ENCODE measurements at places on chromosomes 1 and 21.

DNA sequence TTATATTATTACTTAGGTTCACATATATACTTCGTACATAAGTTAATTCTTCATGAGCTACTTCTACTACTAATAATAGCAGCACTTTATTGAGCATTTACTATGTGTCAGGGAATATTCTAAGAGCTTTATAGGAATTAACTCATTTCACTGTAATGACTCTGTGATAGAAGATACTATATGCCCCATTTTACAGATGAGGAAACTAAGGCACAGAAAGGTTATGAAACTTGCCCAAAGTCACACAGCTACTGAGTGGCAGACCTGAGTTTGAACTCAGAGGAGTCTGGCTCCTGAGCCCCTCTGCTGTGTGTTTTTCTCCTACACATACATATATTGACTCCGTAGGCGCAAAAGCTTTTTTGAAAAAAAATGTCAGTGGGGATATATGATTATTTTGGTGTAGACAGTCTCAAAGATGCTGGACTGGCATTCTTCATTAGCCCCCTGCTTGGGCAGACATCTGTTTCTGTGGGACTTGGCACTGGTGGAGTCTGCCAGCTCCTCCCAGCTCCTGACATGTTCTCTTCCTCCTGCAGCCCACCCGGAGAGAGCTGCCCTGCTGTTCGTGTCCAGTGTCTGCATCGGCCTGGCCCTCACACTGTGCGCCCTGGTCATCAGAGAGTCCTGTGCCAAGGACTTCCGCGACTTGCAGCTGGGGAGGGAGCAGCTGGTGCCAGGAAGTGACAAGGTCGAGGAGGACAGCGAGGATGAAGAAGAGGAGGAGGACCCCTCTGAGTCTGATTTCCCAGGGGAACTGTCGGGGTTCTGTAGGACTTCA, 70.9 kb downstream of the TCP10L start:
- DNase-seq: no peak

- no peak for DNase-seq
These were observed 13.8 kb upstream of the NMNAT2 start for GRCh38 chr1:183431840-183432547.

DNA sequence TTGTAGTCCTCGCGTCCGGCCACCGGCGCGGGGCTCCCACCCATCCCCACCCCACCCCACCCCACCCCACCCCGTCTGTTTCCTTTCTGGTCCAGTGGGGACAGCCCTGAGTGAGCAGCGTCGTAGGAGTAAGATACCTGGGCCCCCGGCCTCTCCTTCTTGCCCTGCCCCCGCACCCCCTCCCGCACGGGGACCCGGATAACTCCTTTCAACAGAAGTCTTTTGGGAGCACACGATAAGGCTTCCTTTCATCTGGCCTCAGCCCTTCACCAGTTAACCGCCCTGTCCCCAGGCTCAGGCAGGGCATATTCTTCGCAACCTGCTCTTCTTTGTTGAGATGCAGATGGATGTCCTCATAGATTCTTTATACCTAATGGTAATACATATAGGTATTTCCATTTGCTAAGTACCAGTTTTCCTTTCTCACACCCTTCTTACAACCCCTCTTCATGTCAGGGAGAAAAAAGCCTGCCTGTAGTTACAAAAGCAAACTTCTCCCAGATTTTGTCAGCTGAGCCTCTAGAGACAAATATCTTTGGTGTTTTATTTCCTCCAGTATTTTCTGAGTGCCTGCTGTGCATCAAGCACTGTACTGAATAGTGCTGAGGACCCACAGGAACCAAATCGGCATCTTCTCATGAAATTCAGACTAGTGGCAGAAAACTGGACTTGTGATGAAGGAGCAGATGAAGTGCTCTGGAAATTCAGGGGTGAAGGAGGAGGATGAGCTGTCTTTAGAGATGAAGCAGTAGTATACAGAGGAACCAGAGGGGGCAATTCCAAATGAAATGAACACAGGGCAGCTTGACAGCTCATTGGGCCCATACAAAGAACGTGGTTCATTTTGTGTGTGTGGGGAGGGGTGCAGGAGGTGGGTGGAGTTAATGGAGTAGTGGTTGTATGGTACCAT, 33.6 kb downstream of the SLC2A1 start:
- DNase-seq: peak; percentile 36

DNA sequence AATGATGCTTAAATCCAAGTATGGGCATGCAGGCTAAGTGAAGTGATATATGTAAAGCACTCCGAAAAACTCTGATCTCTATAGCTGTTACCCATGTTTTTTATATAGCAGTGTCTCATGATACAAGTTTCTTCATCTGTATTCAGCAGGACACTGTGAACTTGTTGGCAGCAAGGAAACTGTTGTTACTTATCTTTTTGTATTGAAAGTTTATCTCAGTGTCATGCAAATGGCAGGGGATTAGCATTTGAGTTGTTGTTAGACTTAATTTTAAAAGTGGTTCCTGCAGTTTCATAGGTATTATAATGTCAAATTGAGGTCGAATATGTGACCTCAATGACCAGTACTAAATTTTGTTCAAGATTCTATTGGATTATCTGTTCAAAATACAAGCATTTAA, 47.9 kb downstream of the NCAM2 start:
- DNase-seq: no peak

DNA sequence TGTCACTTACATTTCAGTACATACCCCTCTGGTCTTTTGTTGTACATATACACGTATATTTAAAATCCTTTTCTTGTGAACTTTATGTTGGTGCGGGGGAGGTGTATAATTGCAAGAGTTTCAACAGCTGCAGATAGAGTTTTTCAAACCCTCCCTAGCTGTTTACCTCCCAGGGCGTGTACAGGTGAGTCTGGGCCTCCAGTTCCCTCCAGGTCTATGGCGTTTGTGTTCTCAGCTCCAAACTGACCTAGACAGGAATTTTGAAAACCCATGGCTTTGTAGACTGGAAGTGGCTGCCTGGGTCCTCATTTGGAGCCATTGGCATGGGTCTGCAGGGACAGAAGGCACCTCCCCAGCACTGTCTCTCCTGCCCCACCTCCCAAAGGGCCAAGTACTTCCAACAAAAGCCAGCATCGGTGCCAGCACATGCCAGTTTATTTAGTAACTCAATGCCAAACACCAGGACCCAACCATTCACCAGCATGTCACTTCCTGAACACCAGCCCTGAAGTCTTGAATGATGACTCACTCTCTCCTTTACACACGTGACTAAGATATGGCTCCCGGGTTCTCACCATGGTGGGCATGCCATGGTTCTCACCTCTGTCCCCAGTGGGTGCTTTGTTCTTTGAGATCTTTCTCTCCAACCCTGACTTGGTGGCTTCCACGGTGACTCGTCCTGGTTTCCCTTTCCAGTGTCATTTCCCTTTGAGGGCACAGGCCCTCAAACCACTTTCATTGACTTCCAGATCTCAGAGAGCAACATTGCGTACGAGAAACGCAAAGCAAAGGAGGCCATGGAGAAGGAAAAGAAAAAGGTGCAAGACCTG, 57.3 kb upstream of the EFHD2 start:
- peak; percentile 41 for DNase-seq

- no peak for DNase-seq
These were observed 2.8 kb upstream of the EFHD2 start for GRCh38 chr1:15406614-15407559.

- no peak for DNase-seq
These were observed 9.4 kb upstream of the SESN2 start for GRCh38 chr1:28249866-28250295.

- DNase-seq: no peak
These were observed 50.3 kb upstream of the SCYL3 start for GRCh38 chr1:169943963-169944526.

DNA sequence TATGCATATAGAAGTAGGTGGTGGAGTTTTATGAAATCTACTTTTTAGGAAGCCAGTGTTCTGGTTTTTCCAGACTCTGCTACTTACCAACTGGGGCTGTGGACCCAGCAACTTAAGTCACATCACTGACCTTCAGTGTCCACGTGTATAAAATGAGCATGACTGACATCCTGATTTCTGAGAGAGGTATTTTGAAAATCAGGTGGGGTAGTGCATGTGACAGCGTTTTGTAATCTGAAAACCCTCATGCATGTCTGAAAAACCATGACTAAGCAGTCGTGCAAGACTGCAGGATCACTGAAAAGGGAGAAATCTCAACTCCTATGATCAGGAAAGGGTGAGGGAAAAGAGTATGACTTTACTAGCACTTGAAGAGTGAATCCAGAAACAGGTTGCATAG, 26.1 kb downstream of the CR1L start:
- no peak for DNase-seq

DNA sequence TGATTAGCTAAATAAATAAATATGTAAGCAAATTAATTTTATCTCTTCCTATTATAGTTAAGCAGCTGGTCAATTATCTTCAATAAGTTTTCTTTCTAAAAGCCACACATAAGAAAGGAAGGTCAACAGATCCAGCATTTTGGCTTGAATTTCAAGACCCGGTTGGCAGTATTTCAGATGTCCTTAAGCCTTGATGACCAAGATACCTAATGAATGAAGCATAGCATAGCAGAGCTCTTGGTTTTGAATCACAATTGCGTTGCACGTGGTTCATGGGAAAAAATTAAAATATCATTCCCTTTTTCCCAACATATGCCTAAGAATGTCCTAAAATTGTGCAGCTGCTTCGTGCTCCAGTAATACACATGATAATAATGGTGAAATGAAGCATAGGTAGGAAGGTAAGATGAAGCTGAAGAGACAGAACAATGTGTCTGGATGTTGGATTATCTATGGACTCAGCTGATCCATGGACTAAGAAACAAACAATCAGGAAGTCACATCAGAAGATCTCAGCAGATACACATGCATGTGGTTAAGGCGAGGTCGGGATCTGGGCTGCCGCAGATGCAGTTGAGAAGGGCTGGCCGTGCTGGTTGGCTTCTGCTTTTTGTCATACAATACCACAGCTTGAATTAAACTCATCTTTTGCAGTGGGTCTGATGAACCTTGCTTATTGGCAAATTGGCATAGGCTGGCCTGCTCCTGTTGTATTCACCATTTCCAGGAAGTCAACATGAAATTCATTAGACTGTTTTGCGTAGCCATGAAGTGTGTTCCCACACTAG, 284.9 kb upstream of the RUNX1 start:
- DNase-seq: peak; percentile 37

DNA sequence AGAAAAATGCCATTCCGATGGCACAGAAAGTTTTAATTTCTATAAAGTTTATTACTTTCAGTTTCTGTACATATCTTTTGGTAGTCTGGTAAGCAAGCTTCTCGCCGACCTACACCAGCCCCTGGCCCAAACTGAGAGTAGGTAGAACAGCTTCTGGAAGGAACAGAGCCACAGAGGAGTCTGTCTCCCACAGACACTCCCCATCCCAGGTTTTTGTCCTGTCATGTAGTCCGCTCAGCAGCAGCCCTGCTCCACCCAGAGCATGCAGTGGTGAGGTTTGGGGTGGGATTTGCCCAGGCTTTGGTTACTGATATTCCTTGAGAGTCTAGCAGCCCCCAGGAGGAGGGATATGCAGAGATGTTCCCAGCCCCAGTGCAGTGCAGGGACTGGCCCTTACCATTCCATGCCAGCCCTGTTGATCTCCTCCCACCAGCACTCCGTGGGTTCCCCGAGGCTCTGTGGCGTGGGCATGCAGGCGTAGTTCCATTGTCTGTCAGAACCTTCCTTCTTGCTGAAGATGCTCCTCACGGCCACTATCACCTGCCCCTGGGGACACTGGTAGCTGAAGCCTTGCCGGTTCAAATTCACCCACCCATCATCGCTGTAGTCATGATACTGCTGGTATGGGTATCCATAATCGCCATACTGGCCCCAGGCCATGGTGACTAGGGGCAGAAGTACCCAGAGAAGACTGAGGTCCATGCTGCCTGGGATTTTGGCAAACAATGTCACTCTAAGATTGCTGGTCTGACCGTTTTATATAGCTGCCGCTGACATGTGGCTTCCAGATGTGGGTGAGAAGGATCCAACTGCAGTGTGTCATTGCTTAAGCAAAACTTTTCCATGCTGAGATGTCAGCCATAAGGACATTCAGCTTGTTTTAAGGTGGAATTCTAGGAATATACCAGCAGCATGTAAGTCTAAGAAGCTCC, at the start of gene DPT:
DPT (minus strand) TSS at position 734 of the 932 bp plus-strand sequence; CDS start at position 702, 32 bp downstream.
- no peak for DNase-seq

- DNase-seq: no peak
These were observed 277.0 kb downstream of the DISC1 start for GRCh38 chr1:231903586-231904081.

- no peak for DNase-seq
These were observed 29.4 kb upstream of the EPS8L3 start for GRCh38 chr1:109793089-109793485.

DNA sequence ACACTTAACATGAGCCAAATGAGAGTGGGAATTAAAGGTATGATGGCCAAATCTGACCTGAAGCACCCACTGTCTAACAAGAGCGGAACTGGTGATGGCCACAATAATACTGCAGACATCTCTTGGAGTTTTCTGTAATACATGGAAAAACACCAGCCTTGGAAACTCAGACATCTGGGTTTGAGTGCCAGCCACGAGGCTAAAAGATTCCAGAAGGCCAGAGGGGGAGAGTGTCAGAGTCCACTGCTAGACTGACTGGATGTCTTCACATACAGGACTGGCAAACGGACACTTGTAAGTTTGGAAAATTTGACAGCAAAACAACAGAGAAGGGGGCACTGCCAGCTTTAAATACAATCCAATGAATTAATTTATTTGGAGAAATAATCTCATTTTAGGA, 175.1 kb downstream of the ADSS2 start:
- DNase-seq: no peak
